NK-92 treated with Interleukin-12 subunit alpha and Interleukin-12 subunit beta, amount 100 ng/mL, for 24 hours (cell line): ENCODE measurements at places on chromosomes 6 and 20.

DNA sequence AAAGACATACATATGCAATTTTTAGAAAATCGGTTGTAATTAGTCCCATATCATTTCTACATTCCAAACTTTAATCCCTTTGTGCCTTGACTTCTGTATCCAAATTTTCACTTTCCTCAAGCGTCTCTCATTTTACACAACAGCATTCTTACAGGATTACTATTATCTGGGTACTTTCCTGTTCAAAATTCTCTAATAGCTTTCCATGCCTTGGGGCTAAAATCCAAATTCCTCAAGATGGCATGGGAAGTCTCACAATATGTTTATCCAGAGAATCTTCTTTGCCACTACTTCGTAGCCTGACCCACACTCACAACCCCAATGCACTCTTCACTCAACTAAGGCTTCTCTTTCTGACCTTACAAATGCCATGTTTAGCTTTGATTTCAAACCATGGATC lies 125.0 kb downstream of the TBX18 start:
- no peak for DNase-seq

DNA sequence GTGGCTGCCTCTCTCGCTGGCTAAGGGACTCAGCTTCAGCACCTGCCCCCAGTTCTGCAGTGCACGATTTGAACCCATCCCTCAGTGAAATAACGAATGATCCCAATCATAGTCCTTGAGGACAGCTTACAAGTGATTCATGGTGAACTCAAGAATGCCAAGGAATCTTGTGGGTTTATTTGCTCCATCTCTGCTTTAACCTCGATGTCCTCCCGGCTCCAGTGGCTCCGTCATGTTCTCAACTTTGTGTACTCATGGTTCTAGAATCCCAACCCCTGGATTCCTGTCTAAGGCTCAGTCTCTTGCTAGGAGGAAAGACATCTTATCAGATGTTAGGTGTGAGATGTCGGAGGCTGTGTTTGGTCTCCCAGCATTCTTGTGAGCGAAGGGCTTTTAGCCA lies 29.0 kb upstream of the GTSF1L start:
- no peak for DNase-seq

DNA sequence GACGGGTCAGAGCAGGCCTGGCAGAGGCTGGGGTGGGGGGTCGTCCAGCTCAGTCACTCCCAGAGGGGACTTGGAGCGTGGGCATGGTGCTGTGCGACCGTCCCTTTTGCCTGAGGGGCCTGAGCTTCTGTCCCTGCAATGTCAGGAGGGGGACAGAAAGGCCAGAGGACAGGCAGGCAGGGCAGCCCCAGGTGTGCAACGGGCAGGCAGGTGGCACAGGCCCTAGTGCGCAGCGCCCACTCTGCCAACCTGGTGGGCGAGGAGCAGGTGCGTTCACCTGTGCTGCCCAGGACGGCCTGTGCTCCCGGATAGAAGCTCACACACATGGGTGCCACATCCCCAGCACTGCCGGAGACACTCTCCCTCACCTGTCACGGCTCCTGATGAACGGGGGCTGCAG lies 78.7 kb upstream of the SLCO4A1 start:
- DNase-seq = no peak

DNA sequence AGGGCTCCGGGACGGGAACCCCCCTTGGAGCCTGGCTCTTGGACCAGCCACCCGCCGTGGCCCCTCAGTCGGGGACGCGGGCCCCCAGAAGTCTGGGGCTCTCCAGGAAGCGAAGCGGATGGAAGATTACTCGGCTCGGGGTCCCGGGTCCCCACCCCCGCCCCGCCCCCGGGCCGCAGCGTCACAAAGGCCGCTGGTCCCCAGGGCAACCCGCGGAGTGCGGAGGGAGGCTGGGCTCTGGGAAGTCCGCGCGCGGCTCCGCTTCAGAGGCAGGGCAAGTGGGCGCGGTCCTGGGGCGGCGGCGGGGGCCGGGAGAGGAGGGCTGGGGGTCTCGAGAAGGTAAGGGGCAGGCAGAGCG lies at the start of gene FNDC11:
TSS of gene FNDC11 (plus strand) at position 227 of the 358 bp plus-strand sequence. CDS start 1,505 bp downstream, outside the sequence.
- DNase-seq = no peak

- DNase-seq = no peak
Measured at GRCh38 chr20:23414526-23415188, 6.6 kb downstream of the NAPB start.

GRCh38 chr6:72238900-72239299 lies 352.6 kb downstream of the RIMS1 start:
- no peak for DNase-seq

- DNase-seq = peak; percentile 54
Measured at GRCh38 chr6:32854376-32855178, 585 bp downstream of the PSMB9 start.

DNA sequence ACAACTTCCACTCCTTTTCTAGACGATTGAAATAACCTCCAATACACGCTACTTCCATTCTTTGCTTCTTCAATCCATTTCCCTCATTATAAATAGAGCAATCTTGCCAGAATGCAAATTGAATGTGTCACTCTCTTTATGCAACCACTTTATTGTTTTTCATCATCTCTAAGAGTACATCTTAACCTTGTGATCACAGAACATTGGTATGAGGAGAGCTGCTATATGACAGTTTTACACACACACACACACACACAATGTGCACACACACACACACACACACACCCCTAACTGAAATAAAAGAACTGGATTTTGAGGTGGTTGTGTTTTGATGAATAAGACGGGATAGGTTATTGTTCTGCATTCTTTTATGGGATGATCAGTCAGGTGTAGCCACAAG lies 187.0 kb downstream of the HDGFL1 start:
- no peak for DNase-seq

DNA sequence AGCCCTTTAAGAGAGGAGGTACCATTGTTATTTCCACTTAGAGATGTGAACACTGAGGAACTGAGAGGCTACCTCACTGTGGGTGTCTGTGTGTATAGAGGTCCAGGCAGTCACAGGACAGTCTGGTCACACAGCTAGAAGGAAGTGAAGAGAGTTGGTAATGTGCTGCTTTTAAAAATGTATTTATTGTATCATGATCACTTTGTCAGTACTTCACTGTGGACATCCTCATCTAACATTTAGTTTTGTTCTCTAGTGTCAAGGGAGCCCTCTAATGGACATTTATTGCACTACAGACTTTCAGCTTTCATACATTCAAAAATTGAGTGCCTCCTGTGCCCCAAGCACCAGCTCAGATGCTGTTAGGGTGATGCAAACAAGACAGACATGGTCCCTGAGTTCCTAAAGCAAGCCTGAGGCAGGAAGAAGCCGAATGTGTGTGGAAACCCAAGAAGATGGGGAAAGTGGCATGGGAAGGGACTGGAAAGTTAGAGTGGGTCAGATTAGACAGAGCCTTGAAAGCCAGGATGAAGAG lies 123.0 kb downstream of the SLC16A10 start:
- DNase-seq = peak; percentile 3

GRCh38 chr6:121619987-121620740 lies 184.7 kb downstream of the GJA1 start:
- DNase-seq = no peak

GRCh38 chr6:14616656-14617055 lies 499.1 kb downstream of the CD83 start:
- no peak for DNase-seq

- no peak for DNase-seq
Measured at GRCh38 chr6:89997456-89998445, 103.5 kb downstream of the GJA10 start.

DNA sequence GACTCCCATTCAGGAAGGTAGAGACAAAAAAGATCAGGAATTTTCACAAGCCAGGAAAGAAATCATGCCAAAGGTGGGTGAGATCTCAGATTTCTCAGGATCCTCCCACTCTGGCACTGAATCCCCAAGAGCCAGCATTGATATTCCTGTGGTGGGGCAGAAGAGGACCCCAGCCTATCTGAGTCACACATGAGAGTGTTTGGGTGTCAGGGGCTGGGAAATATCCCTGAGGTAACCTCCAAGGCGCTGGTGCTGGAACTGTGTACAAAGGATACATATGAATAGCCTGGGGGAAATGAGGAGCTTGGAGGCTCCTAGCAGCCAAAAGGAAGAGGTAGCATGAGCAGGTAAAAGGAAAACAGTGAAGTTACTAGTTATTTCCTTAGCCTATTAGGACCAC lies 369.4 kb downstream of the BTBD9 start:
- no peak for DNase-seq

GRCh38 chr6:131459005-131459404 lies 114.0 kb upstream of the ARG1 start:
- no peak for DNase-seq

DNA sequence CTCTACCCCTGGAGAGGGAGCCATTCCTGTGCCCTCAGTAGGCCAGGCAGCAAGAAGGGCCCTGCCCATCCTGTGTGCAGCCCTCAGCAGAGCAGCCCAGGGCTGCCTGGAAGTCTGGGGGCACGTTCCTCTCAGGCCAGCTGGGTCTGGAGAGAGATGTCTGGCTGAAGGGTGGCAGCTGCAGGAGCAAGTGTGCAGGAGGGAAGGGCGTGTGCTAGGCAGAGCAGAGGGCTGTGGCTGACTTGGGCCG lies 62.7 kb downstream of the NOL4L start:
- no peak for DNase-seq

GRCh38 chr6:38272222-38272621 lies 367.5 kb downstream of the BTBD9 start:
- no peak for DNase-seq

- no peak for DNase-seq
Measured at GRCh38 chr20:35870541-35871258, 83.6 kb downstream of the SCAND1 start.

DNA sequence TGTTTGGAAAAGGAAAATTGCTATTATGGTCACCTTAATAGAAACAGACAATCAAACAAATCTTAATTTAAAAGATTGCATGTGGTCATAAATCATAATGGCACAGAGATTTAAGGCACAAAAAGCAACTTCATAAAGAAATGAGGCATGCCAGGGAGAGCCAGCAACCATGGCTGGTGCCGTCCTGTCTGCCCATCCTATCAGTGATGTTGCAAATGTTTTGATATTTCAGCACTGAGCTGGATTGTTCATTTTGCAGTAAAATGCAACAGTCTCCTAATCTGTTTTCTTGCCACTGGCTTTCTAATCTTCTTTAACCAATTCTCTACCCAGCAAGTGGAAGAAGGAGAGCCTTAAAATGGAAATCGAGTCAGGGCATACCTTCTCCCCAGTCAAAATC lies 249.8 kb downstream of the SAMD5 start:
- no peak for DNase-seq

DNA sequence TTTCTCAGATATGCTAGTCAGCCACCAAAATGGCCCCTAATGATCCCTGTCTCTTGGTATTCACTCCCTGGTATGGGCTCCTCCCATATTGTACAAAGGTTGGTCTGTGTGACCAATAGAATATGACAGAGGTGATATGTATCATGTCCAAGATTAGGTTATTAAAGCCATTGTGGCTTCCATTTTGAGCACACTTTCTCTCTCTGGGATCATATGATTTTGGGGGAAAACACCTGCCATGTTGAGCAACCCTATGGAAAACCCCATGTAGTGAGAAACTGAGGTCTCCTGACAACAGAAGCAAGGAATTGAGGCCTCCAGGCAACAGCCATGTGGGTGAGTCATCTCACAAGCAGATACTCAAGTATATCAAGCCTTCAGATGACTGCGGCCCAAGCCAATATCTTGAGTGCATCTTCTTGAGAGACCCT lies 7.1 kb upstream of the ZNF318 start:
- DNase-seq = no peak

GRCh38 chr6:40387871-40388264 lies 199.3 kb downstream of the LRFN2 start:
- DNase-seq = no peak

GRCh38 chr6:25519856-25520255 lies 132.2 kb upstream of the SCGN start:
- DNase-seq = no peak

GRCh38 chr20:2745936-2746635 lies 53.5 kb downstream of the EBF4 start:
- DNase-seq = no peak

GRCh38 chr6:137856138-137856898 lies 10.7 kb upstream of the TNFAIP3 start:
- no peak for DNase-seq

DNA sequence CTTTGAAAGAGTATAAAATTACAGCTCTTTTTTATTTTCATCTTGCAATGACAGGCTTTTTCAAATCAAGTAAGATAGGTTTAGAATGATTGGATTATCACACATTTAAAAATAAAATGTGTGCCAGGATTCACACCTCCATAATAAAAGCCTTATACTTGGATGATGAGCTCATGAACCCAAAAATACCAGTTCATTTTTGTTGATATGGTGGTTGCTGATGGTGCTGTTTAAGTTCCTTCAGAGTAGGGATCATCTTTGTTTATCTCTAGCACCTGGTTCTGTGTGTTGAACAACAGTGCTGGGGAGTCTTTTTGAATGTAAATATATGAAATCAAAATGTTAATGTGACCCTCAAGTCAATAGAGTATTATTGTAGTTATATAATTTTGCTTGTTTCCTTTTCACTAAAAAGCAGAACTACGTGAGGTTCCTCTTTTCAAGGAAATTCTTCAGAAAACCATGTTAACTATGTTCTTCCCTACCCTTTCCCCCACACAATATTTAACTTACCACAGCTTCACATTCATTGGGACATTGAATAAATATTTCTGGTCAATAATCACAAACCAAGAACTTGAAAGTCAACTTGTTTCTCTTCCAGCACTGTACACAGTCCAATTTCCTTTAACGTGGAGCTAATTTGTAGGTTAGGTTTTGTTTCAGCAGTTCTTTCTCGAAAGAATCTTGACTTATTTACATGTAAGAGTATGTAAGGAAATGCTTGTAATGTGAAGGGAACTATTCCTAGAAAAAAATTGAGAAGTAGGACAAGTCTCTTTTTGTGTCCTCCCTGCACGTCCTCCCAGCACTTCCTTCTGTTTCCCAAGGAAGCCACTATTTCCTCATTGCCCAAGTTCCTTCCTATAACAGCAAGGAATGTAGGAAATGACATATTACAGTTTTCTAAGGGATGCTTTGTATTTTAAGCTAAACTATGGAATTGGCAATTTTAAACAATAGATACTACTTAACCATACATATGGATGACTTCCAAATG lies 945.9 kb upstream of the CITED2 start:
- DNase-seq = no peak

- DNase-seq = no peak
Measured at GRCh38 chr6:71199736-71200135, 88.9 kb upstream of the OGFRL1 start.

DNA sequence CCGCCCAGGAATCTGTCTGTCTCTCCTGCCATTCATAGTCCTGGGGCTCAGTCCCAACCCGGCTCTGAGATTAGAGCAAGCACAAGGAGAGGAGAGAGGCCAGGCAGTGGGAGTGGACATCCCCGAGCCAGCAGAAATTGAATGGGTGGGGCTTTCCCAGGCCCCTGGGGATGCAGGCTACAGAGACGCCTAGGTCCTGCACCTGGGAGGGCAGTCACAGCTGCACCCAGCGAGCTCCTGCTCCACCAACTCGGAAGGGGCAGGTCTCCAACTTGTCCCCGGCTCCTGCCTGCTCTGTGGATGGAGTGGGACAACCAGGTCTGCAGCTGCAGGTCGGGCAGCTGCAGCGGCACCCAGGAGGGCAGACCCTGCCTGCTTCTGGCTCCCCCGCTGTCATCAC lies 11.1 kb upstream of the AIG1 start:
- no peak for DNase-seq

- DNase-seq = no peak
Measured at GRCh38 chr6:1267790-1268762, 43.8 kb upstream of the FOXQ1 start.

GRCh38 chr20:49584418-49585382 lies 16.8 kb upstream of the PTGIS start:
- DNase-seq = no peak
